ENCODE measurements at places on chromosomes 3 and 15. TPM values are rescaled to one million over a fixed set of nuclear protein-coding genes. Genes with fewer than 3 reads are reported as not detected.

FOXP1 gene
- total RNA-seq = 31.1 TPM

AVEN gene
- 13.8 TPM for total RNA-seq

TUBGCP4 gene
- 29.9 TPM for total RNA-seq

DPPA2 gene
- total RNA-seq = 0.42 TPM

SLC24A5 gene
- not detected for total RNA-seq

- DNase-seq = no peak
Observed at GRCh38 chr3:72143966-72144717, 359.2 kb upstream of the PROK2 start.

- DNase-seq = peak; percentile 53
Observed at GRCh38 chr3:183824761-183825455, 469 bp downstream of the MAP6D1 start.

GRCh38 chr15:80268101-80268500 lies 16.1 kb upstream of the CTXND1 start:
- DNase-seq = no peak
